Stimulated activated CD4-positive, alpha-beta T cell treated with anti-CD3 and anti-CD28 coated beads, Interleukin-1b, Interleukin-23, amount 100 ng/mL, for 24 hours (primary cell): ENCODE measurements at places on chromosomes 3 and 15.

GRCh38 chr3:46314517-46314916, 39.4 kb upstream of the CCR2 start:
- DNase-seq = no peak

DNA sequence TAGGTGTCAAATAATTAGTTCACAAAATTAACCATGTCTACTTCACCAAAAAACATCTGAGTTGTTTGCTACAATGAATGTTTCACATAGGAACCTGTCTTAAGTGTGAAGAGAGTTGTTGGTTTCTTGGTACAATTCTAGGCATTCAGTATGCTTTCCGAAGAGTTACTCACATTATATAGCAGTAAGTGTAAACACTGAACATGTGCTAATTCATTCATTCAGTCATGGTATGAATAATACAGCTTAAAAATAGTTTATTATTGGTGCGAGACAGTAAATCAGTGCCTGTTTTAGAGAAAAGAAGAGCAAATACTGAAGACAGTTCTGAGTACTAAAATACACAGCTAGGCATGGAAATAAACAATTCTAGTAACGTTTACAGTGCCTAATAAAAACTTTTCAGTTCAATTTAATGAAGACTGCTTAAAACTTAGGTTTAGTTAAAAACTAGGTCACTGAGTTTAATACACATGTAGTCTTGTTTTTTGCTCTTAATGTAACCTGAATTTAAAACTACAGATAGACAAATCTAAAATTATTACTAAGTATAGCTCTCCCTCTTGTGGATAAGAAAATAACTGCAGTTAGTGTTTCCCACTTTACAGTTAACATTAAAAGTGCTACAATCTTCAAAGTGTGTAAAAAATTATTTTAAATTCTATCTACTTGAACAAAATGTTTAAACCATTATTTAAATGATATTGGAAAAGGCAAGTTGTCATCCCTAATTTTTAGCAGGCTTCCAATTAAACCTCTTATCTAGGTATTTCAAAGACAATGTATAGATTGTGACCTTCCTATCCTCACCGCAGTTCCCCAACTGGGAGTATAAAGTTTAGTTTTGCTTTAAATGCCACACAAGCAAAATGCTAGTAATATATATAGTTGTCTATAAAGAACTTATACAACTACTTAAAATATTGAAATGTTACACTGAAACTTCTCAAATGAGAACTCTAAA, 20.1 kb upstream of the ZCWPW2 start:
- DNase-seq = no peak

GRCh38 chr3:41464858-41465257, 265.6 kb downstream of the CTNNB1 start:
- no peak for DNase-seq

- DNase-seq = no peak
Observed at GRCh38 chr3:69203631-69204314, 81.4 kb upstream of the LMOD3 start.

GRCh38 chr3:54086652-54087405, 35.5 kb upstream of the CACNA2D3 start:
- DNase-seq = no peak

GRCh38 chr3:27990324-27990723, 251.1 kb upstream of the CMC1 start:
- no peak for DNase-seq

GRCh38 chr3:61283876-61284275, 32.6 kb upstream of the FHIT start:
- no peak for DNase-seq

- DNase-seq = no peak
Observed at GRCh38 chr3:101011136-101011535, 17.9 kb upstream of the ABI3BP start.

- no peak for DNase-seq
Observed at GRCh38 chr3:177686671-177687070, 489.4 kb upstream of the TBL1XR1 start.

DNA sequence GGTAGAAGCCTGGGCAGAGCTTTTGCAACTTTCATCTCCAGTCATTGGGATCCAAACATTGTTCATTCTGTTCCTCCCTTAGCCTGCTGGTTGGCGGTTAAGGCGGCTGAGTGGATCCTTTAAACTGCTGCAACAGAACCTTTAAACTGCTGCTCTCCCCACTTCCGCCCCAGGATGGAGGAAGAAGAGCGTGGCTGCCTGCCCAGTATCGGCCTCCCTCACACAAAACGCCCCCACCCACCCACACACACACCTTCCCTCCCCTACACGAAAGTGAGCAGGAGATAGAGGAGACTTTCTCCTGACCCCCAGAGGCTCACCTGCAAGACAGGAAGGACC, 460 bp upstream of the ZMAT3 start:
- DNase-seq = peak; percentile 1

- no peak for DNase-seq
Observed at GRCh38 chr3:21294768-21295167, 456.2 kb downstream of the ZNF385D start.

DNA sequence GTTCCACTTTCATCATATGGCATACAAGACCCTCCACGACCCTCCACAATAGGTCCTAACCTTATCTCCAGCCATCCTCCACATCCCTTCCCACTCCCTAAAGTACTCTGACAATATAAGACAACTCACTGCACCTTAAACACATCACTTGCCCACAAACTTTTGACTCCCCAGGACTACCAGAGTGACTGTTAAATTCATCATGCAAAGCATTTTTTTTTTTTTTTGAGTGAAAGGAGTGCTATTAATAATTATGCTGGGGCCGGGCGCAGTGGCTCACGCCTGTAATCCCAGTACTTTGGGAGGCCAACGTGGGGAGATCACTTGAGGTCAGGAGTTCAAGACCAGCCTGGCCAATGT, 55.8 kb downstream of the OSBPL10 start:
- no peak for DNase-seq

GRCh38 chr3:72999951-73000350, 3.3 kb downstream of the PPP4R2 start:
- no peak for DNase-seq

- no peak for DNase-seq
Observed at GRCh38 chr3:39189150-39189958, 3.0 kb downstream of the XIRP1 start.

GRCh38 chr3:107555359-107555758, 32.6 kb downstream of the BBX start:
- DNase-seq = no peak

DNA sequence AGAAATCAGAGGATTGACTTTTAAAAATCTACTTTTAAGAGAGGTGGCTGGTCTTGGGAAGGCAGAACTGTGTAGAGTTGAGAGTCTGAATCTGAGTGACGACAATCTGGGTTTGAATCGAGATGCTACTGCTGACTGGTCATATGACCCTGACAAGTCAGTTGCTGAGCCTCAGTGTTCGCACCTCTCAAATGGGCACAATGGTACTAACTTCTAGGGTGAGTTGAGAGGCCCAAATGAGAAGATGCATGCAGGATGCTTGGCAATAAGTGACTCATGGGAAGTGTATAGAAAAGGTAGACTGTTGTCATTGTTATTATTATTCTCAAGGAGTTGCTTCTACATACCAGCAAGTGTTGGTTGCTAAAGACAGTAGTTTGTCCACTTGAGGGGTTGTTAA, 10.3 kb downstream of the CACNA2D3 start:
- no peak for DNase-seq

DNA sequence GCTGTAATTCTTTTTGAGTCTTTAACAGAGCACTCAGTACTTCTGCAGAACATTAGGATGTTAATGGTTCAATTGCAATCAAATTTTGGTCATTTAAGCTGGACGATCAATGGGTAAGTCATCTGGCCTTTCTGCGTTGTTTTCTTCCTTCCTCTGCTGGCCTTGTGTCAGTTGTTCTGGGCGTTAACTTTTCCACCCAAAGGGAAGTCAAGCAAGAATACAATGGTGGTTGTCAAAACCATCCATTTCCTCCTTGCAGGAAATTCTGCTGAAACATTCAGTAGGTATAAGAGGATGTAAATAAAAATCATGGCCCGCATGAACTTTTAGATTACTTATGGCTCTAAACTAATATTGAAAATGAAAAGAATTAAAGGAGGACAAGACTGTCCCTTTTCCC, 584.0 kb downstream of the GRM7 start:
- DNase-seq = no peak

DNA sequence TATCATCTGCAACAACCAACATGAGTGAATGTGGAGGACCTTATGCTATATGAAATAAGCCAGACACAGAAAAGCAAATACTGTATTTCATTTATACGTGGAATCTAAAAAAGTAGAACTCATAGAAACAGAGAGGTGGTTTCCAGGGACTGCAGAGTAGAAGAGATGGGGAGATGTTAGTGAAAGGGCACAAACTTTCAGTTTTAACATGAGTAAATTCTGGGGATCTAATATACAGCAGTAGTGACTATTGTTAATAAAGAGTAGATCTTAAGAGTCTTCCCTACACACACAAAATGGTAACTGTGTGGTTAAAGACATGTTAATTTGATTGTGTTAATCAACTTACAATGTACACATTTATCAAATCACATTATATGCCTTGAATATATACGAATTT, 20.9 kb upstream of the MELTF start:
- no peak for DNase-seq

DNA sequence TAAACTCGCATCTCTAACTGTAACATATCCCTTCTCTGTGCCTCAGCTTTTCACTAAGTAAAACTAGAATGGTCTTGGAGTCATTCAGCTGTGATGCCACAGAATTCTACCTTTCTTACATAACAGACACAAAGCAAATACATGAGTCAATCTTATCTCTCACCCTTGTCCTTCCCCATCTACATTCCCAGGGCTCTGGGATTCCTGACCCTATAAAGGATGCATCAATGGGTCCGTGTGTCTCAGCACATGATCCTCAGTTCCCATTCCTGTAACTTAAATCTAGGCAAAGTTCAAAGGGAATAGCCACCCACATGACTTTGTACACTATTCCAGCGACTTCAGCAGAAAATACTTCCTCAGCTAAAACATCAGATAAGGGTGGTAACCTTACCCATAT, 11.8 kb upstream of the ARL8B start:
- no peak for DNase-seq

GRCh38 chr15:29207758-29208108, 61.9 kb downstream of the NSMCE3 start:
- no peak for DNase-seq

DNA sequence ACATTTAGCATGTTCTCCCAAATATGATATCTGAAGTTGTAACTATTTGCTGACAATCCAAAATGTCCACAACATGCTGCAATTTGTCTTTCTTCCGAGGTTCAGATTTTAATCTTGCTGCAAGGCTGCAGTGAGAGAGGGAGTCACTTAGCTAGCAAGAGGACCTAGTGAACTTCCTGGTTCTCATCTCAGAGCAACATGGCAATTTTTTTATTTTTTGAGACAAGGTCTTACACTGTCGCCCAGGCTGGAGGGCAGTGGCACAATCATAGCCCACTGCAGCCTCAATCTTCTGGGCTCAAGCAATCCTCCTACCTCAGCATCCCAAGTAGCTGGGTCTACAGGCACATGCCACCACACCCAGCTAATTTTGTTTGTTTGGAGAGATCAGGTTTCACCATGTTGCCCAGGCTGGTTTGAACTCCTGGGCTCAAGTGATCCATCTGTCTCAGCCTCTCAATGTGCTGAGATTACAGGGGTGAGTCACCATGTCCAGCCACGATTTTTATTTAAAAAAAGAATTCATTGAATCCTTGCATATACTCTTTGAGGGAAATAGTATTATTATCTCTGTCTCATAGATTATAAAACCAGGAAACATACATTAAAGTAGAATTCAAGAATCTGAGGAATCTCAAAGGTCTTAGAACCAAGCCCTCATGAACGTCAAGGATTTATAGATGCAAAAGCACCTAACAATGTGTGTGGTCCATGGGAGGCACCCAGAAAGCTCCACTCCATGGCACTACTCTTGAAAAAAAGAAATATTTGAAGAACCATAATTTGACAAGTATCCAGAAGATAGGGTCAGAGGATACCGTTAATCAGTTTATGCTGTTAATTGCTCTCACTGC, 9.1 kb downstream of the HDC start:
- no peak for DNase-seq

GRCh38 chr3:25568525-25569078, 96.1 kb downstream of the TOP2B start:
- DNase-seq = no peak

GRCh38 chr3:64067506-64068346, 44.4 kb upstream of the PSMD6 start:
- no peak for DNase-seq

- no peak for DNase-seq
Observed at GRCh38 chr3:81470524-81471278, 290.7 kb downstream of the GBE1 start.

DNA sequence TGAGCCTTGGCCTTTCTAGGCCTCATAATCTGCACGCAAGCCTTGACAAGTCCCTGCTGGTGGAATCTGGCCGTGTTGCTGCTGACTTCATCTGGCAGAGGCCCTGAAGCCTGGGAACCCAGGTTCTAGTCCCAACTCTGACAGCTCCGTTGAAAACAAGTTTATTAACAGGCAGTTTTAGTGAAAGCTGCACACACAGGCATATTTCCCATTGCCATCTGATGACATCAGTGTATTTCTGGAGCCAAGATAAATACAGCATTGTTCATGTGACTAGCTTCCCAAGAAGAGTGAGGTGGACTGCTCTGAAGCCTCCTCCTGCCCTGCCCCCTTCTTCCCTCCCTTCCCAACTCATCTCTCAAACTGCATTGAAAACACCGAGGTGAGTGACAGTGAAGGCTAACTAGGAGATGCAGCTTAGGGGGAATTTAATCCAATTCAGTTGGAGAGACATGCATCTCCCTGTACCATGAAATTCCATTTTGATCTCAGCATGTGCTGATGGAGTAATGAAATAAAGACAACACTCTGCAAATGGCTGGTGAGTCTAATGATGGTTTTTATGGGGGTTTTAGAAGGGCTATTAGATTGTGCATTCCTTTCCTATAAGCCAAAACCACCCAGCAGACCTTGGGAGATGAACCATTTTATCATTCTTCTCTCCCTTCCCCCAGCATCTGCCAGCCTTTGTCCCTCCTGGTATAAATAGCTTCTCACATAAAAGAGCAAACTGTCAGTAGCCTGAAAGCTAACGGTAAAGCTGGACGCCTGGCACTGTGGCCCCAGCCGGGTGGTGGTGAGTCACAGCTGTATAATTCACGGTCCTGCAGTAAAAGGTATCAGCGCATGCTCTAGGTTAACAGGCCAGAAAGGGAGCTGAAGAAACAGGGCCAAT, 38.0 kb downstream of the PRICKLE2 start:
- no peak for DNase-seq

- no peak for DNase-seq
Observed at GRCh38 chr3:178436773-178437172, 99.5 kb upstream of the KCNMB2 start.

GRCh38 chr3:58530354-58530865, 6.6 kb downstream of the ACOX2 start:
- no peak for DNase-seq

GRCh38 chr3:155651489-155652218, 93.2 kb downstream of the PLCH1 start:
- DNase-seq = no peak
